Brain (organoid and tissue), 16 donors: ENCODE measurements at places on chromosomes 1 and 21. TPM values are rescaled to one million over a fixed set of nuclear protein-coding genes. Genes with fewer than 3 reads are reported as not detected.

KIF2C gene
- 43.1 TPM for polyA plus RNA-seq

LAMB3 gene
- 1.7 TPM for polyA plus RNA-seq

TDRD10 gene
- 0.27 TPM for polyA plus RNA-seq

FH gene
- polyA plus RNA-seq, result 81.5 TPM

TMCO1 gene
- 96.3 TPM for polyA plus RNA-seq

PBX1 gene
- 72.1 TPM for polyA plus RNA-seq

INSRR gene
- polyA plus RNA-seq, result 0.42 TPM

HHIPL2 gene
- polyA plus RNA-seq, result not detected

RPTN gene
- not detected for polyA plus RNA-seq

ZNF593OS gene
- polyA plus RNA-seq, result not detected

KCNA2 gene
- polyA plus RNA-seq, result 4.9 TPM

SPRR1A gene
- polyA plus RNA-seq, result 91.9 TPM
